Activated CD4-positive, alpha-beta T cell treated with anti-CD3 and anti-CD28 coated beads for 48 hours (primary cell): ENCODE measurements at places on chromosomes 5 and 9.

GRCh38 chr5:94196953-94197352 lies 421.5 kb downstream of the KIAA0825 start:
- no peak for DNase-seq

GRCh38 chr5:139638736-139639618 lies 9.2 kb upstream of the CXXC5 start:
- peak; percentile 2 for DNase-seq

- DNase-seq, result no peak
These were observed 2.6 kb downstream of the FOXI1 start for GRCh38 chr5:170108266-170108785.

GRCh38 chr5:159736844-159737243 lies 179.4 kb upstream of the ADRA1B start:
- no peak for DNase-seq

DNA sequence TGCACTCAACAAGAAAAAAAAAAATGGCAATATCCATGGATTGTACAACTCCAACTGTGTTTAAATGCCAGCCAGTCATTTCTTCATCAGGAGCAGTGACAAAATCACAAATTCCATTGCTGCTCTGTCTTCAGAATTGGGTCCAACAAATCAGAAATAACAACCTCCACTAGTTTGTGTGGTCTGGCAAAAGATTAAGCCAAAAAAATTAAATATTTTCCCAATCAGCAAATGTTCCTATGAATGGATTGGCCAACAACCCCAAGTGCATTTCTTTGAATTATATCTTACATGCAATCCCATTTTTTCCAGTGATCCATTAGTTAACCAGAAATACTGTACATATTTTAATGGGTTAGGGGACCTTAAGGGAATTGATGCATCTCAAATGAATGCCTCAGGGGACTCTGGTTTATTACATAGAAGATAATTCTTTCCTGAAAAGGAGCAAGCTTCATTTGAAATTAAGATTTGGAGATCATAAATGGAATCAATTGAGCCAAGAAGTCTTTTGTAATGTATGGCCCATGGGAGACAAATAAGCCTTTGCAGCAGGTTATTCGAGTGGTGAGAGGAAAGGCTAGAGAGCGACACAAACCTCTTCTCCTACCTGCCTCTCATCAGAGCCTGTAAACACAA lies 131.8 kb downstream of the TLE1 start:
- no peak for DNase-seq
